ENCODE measurements at places on chromosomes 7 and 10. TPM values are rescaled to one million over a fixed set of nuclear protein-coding genes. Genes with fewer than 3 reads are reported as not detected.

DNA sequence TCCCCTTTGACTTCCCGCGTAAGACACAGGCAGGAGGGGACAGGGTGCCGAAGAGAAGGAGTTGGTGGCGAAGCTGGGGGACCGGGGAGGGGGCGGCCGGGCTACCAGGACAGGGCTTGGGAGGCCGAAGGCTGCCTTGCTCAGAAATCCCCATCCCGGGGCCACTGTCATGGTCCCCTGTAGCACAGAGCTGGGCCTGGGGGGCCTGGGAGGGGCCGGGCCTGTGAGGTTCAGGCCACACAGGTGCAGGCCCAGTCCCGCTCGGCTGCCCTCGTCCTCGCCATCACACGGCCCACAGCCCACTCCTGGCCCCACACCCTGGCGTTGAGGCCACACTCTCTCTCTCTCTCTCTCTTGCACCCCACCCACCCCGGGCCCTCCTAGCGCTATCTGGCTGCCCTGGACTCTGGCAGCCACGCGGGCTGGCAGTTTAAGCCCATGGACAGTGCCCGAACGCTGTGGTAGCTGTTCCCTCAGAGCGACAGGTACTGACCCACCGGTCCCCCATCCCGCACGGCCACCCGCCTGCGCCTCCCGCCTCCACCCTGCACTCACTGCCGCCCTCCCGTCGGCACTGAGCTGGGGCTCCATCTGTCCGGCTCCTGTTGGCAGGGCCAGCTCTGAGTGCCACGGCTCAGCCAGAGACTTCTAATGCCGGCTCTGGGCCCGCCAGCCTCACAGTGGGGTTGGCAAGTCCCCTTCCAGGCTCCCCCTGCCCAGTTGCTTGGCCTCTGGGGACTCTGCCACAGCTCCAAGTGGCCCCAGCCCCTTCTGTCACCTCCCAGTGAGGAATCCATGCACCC, 28.0 kb downstream of the TTYH3 start:
- H3K4me1 ChIP-seq: no peaks in the 10 kb centered on the region
- no peaks in the 10 kb centered on the region for H3K36me3 ChIP-seq
- H3K4me3 ChIP-seq: no peak overlapping the region
- DNase-seq: no peak

Gene SEMA3C
- 28.0 TPM for total RNA-seq

- no peak for DNase-seq
- no peak overlapping the region for H3K27ac ChIP-seq
- no peaks in the 10 kb centered on the region for H3K36me3 ChIP-seq
- no peaks in the 10 kb centered on the region for H3K4me1 ChIP-seq
- H3K4me3 ChIP-seq: no peak overlapping the region
Measured at GRCh38 chr10:1187151-1187854, 131.1 kb downstream of the WDR37 start.

DNA sequence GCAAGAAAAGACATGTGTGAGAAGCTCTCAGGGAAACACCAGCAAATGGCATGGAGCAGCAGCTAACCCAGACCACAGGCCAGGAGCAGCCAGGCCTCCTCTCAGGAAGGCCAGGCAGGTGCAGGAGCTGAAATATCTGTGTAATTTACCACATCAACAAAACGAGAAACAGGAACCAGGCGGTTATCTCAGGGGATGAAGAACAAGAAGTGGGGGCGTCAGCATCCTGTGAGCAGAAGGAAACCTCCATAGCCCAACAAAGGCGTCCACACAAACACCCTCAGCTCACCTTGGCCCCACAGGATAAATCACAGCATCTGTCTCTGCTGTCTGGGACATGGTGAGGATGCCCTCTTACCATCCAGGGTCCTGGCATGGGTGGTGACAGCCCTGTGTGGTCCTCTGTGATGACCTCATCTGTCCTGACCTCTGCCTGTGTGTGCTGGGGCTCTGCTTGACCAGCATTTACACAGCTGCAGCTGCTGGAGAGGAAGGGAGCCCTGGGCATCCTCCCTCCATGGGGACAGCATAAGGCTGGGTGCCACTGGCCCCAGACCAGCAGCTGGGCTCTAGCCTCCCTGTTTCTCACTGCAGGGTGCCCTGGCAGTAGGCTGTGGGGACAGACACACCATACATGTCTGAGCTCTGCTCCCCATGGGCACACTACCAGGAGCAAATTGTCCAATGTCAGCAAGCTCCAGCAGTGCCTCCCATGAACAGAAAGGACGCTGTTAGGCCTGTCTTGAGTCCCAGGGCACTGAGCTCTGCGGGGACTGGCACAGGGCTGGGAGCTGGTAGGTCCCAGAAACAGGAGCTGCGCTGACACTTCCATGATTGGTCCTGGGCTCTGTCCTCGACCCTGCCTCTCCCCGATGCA, 34.6 kb downstream of the ANXA8 start:
- H3K36me3 ChIP-seq: no peaks in the 10 kb centered on the region
- no peaks in the 10 kb centered on the region for H3K4me1 ChIP-seq
- no peak overlapping the region for H3K27ac ChIP-seq
- no peaks in the 10 kb centered on the region for H3K27me3 ChIP-seq
- DNase-seq: no peak

- no peak overlapping the region for H3K27ac ChIP-seq
- H3K27me3 ChIP-seq: peaks cover 51% of the 10 kb centered on the region
- no peaks in the 10 kb centered on the region for H3K36me3 ChIP-seq
Measured at GRCh38 chr10:49361178-49361554, 34.7 kb downstream of the DRGX start.

Measured in PC-3 (cell line).